ENCODE measurements at places on chromosomes 16 and 17.

- no peak for DNase-seq
Measured at GRCh38 chr16:56298948-56299596, 107.8 kb downstream of the GNAO1 start.

DNA sequence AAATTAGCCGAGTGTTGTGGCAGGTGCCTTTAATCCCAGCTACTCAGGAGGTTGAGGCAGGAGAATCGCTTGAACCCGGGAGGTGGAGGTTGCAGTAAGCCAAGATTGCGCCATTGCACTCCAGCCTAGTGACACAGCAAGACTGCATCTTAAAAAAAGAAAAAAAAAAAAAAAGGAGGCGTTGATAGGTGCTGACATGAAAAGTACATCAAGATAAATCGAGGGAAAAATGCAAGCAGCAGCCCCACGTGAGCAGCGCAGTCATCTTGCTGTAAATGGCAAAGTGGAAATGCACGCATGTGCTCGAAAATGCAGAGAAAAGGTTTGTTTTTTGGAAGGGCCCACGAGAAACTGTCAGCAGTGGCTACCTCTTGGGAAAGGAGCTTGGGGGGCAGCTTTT is 20.9 kb downstream of the MXRA7 start:
- DNase-seq: no peak

- DNase-seq: no peak
Measured at GRCh38 chr16:630249-630814, 453 bp upstream of the WFIKKN1 start.

- DNase-seq: no peak
Measured at GRCh38 chr17:68184816-68185436, 62.9 kb upstream of the AMZ2 start.

DNA sequence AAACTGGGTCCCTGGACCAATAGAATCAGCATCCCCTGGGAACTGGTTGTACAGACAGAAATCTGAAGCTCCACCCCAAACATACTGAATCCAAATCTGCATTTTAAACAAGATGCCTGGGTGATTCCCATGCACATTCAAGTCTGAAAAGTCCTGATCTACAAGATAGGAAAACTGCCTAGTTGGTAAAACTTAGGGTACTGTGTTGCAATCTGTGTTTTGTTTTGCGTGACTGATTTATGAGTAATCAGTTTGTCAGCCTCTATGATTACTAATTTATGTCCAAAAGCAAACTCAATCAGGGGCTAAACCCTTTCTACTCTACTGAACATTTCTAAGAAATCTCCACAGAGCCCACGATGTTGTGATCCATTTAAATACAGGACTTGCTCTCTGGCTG is 103.8 kb downstream of the YPEL2 start:
- no peak for DNase-seq

GRCh38 chr16:11379420-11379819 is 34.2 kb downstream of the RMI2 start:
- no peak for DNase-seq

DNA sequence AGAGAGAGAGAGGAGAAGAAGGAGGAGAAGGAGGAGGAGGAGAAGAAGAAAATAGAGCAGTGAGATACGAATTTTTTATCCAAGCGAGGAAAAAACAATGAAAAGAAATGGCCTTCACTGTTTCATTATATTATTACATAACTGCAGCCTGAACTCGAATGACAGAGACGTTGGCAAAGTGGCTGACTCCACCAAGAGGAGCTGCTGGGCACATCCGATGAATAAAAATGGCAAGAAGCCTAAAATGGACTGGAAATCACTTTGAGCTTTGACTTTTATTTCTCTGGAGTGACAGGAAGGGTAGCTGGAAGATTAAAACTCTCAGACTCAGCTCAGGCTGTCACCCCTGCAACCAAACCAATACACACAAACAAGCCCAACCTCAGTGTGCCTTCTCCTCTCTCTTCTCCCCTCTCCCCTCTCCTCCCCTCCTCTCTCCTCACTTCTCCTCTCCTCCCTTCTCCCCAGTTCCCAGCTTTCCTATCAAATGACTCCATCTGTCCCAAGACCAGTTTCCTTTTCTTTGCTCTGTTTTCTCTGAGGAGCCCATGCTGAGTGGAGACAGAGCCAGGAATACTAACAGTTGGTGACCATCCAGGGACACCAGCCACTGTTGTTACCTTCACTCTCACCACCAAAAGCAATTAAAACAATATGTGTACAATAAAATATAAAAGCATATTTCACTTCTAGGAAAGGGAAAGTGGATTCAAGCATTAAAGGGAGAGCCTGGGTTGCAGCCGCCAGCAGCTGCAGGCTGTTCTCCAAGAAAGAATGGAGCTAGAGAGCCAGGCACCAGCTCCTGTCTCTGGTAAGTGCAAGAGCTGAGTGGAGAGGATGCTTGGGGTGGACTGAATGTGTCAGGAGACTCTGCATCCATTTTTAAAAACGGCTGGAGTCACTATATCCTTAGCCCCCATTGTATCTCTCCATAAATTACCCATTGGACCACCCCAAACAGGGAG is 51.2 kb downstream of the SOX9 start:
- DNase-seq: no peak

DNA sequence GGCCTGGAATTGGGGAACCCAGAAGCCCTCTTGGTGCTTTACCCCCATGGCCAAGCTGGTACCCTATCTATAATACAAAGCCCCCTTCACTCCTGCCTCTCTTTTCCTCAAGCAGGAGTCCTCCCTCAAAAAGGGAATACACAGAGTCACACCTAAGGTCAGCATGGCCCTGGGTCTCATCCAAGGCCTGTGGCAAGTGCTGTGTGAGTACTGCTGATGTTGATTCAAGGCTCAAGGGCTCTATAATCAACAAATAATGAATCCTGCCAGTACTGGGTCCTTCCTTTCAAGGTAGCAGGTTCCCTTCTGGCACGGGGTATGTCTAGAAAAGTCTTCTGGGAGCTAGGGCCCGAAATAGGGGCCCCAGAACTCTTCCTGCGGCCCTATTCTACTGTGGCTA is 187.3 kb downstream of the CYB561 start:
- no peak for DNase-seq

DNA sequence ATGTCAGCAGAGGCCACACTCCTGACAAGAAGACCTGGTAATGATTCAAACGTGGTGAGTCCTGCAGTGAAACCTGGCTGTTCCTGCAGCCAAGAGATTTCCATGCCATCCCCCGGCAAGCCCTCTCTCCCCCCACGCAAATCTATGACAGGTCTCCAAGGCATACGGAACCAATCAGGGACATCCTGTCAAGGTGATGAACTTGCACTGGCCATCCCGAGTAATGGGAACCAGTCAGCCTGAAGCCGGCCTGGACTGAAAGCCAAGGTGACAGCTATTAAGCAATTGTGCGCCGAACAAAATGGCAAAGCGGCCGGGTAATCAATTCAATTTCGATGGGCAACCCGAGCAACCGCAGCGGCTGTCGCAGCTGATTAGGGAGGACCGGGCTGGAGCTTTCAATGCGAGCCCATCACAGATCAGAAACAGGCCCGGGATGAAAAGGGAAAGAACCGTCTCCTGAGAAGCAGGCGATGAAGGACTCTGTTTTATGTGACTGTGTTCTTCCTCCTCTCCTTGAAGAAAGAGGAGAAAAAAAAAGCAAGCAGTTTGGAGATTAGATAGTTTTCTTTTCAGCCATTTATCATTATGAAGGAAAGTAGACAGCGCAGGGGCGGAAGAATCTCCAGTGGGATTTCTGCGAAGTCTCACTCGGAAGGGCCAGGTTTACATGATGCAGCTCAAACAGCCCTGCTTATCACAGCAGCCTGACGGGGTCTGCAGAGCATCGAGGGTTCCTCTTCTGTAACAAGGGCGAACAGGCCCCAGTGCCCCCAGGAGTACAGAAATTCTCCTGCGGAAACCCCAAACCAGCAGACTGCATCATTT is 35.2 kb downstream of the TBX4 start:
- DNase-seq: no peak

GRCh38 chr17:49862781-49863331 is 15.0 kb upstream of the TAC4 start:
- DNase-seq: no peak

- peak; percentile 63 for DNase-seq
Measured at GRCh38 chr17:78130437-78131101, at the start of gene TMC8. Gene TMC8, plus strand, starts transcription at chr17:78130771. Its CDS starts 818 bp downstream, at chr17:78131589.

DNA sequence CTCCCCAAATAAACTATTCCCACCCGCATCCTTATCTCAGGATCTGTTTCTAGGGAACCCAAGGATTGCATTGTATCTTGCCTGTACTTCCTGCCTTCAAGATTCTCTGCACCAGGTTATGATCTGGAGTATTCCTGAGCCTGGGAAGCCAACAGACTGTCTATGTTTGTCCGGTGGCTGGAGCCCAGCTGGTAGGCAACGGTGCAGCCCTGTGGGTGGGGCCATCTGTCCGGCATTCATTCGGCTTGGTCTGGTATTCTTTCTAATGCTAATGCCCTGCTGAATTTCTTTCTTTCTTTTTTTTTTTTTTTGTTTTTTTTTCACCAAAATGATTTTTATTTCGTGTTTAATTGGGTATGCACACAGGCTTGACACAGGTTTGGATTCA is 20.7 kb upstream of the TVP23A start:
- DNase-seq: no peak

DNA sequence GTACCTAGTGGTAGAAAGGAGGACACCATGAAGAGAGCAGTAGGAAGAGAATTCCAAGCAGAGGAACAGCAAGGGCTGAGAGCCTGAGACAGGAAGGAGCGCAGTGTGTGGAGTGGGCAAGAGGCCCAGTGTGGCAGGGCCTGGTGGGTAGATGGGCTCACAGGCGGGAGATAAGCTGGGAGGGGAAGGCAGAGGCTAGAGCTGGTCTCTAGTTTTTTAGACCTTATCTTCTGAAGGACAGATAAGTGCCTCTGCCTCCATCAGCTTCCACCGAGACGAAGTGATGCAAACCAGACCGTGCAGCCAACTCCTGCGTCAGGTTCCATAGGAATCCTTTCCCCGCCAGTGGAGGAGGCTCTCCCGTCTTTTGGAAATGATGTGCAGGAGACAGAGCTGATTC is 33.6 kb downstream of the CDH1 start:
- no peak for DNase-seq

DNA sequence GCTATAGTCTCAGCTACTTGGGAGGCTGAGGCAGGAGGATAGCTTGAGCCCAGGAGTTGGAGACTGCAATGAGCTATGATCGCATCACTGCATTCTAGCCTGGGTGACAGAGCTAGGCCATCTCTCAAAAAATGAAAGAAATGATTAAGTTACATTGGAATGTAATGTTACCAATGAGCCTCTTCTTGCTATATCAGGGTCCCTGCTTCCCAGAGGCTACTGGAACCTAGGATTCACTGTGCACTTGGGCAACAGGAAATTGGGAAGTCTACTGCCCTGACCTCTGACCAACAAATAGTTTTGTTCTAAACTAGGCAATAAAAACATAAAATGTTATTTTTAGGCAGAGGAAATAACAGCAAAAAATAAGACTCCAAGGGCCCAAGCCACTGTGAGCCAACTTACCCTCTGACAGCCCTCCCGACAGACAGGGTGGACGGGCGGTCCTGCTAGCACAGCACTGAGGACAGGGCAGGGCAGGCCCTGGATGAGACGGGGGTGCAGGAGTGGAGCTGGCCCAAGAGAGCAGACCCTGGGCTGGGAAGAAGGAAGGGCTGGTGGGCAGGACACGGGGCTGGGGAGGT is 27.5 kb downstream of the NSMCE1 start:
- DNase-seq: no peak

Data from stimulated activated CD8-positive, alpha-beta memory T cell treated with anti-CD3 and anti-CD28 coated beads, Interleukin-12 subunit alpha, Interleukin-12 subunit beta, amount 100 ng/mL, for 1 hour (primary cell).